ENCODE measurements at places on chromosomes 4 and X.

DNA sequence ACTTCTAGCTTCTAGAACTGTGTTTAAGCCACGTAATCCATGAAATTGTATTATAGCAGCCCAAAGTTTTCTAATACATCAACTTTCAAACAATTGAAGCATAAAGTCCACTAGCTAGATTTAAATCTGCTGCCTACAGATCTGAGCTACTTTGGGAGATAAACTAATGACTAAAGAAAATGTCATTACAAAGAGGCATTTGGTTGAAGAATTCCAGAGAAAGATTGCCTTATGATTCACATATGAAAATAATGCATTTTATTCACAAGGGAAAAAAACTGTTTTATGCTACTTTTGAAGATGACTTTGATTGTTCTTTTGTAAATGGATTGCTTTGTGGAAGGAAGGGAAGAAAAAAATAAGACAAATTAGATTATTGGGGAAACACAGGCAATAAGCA is 124.1 kb upstream of the SLIT2 start:
- no peak overlapping the region for H3K4me3 ChIP-seq
- no peaks in the 10 kb centered on the region for H3K27me3 ChIP-seq
- H3K27ac ChIP-seq = no peak overlapping the region

DNA sequence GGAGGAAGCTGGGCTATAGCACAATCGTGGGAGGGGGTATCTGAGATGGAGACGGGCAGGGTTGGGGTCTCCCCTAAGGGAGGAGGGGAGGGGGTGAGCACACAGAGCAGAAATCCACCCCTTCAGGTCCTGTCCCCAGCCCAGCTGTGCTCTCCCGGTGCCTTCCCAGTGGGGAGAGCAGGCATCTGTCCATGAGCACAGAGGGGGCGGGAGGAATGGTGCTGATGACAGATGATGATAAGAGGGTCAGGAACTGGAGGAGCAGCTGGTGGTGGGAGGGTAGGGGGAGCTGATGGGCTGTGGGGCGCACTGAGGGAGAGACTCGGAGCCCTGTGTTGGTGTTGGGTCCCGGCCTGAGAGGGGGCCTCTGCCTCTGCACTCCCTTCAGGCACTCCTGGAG is 8.6 kb downstream of the ATP2B3 start:
- peaks cover 16% of the 10 kb centered on the region for H3K4me1 ChIP-seq
- H3K36me3 ChIP-seq = no peaks in the 10 kb centered on the region
- H3K27ac ChIP-seq = no peak overlapping the region
- no peak for DNase-seq
- no peak overlapping the region for H3K4me3 ChIP-seq

DNA sequence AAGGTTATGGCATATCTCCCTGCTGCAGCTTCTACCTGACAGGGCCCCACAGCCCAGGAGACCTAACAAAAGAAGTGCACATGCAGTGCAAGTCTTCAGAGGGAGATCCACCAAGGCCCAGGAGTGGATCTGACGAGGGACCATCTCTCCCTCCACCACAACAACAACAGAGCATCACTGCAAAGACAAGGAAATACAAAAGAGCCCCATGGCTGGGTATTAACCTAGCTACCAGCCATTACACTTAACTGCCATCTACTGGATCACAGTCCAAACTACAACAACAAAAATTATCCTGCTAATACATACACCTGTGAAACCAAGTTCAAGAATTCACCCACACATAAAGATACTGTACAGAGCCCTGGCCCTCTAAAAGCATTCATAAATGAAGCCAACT is 280.2 kb upstream of the SLC7A11 start:
- no peak overlapping the region for H3K27ac ChIP-seq
- H3K4me1 ChIP-seq = peaks cover 2% of the 10 kb centered on the region
- H3K36me3 ChIP-seq = no peaks in the 10 kb centered on the region
- no peak overlapping the region for H3K4me3 ChIP-seq
- no peaks in the 10 kb centered on the region for H3K27me3 ChIP-seq

- no peaks in the 10 kb centered on the region for H3K36me3 ChIP-seq
- H3K4me3 ChIP-seq = no peak overlapping the region
- H3K27me3 ChIP-seq = no peaks in the 10 kb centered on the region
Measured at GRCh38 chr4:5143940-5144339, 92.7 kb downstream of the STK32B start.

Measured in muscle of leg (tissue), 16 donors.